Activated naive CD4-positive, alpha-beta T cell treated with Interleukin-2 at 50 U/mL for 16 hours (primary cell): ENCODE measurements at places on chromosomes 3 and 15.

- no peak for DNase-seq
Measured at GRCh38 chr3:128054367-128054766, 2.1 kb downstream of the SEC61A1 start.

- DNase-seq, result peak; percentile 50
Measured at GRCh38 chr3:132535575-132536441, 61.3 kb upstream of the ACKR4 start.

GRCh38 chr3:112001526-112001925, 2.8 kb downstream of the TAGLN3 start:
- DNase-seq, result no peak

- DNase-seq, result no peak
Measured at GRCh38 chr3:58192069-58192468, 18.7 kb downstream of the DNASE1L3 start.

DNA sequence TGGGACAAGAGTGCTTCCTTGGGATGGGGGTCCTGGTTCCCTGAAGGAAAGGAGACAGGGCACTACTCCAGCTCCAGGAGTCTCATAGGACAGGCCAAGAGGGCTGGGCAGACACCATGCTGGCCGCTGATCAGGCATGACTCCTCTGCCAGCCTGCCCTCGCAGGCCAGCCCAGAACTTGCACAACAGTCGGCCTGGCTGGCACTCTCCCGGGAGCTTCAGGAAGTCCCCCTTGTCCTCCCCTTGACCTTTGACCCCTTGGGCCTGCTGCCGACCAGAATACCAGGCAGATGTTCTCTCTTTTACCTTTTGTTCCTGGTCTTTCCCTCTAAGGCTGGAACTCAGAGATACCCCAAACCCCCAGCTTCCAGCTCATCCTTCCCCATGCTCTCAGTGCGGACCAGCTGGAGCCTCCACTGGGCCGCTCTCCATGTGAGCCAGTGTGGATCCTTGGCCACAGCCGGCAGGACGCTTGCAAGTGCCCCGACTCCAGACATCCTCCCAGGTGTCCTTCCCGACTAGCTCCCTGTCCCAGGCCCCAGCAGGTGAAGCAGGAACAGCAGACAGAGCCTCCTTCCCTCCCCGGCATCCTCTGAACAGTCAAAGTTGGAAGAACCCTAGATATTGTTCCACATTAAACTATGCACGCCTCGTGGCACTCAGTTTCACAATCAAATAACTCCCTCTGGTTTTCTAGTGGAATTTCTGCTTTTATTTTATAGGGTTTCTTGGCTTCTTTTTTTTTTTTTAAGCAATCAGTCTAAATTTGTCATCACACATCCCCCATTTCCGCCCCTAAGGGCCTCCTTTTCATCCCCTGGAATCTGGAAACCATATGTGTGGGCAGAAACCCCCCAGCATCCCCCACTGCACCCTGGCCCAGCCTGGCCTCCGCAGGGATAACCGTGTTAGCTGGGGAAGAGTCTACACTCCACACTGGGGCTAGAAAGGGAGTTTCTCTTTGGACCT, 15.7 kb downstream of the VPS18 start:
- DNase-seq, result no peak
